Neuronal stem cell (in vitro differentiated cells): ENCODE measurements at places on chromosomes 3 and 15.

DNA sequence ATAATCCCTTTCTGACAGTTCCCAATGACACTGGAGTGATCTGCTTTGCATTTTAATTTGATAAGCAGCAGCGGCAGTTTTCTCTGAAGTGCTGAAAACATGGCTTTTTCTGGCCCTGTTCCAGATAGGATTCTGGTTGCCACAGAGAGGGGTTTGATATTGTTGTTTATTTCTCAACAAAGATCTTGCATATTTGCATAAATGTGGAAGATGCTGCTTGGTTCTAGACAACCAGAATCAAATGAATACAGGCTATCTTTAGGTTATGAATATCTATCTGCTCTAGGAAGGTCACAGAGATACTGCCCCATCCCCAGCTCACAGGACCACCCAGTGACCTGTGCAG is 137.1 kb downstream of the ZNF609 start:
- DNase-seq: no peak

DNA sequence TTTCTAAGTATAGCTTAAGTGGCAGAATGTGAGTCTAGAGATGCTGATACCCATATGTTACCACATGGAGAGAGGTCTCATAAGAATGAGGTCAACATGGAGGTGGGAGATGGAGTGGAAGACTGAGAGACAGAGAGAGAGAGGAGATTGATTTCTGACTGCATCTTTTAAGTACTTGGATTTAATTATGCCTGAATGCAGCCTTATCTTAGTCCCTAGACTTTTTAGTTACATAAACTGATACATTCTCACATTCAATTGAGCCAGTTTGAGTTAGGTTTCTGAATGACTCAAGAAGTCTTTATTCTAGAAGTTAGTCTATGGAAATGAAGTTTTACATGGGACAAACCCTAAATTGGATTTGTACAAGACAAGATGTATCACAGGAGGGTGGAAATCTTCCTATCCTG is 58.5 kb upstream of the TNFSF10 start:
- no peak for DNase-seq

DNA sequence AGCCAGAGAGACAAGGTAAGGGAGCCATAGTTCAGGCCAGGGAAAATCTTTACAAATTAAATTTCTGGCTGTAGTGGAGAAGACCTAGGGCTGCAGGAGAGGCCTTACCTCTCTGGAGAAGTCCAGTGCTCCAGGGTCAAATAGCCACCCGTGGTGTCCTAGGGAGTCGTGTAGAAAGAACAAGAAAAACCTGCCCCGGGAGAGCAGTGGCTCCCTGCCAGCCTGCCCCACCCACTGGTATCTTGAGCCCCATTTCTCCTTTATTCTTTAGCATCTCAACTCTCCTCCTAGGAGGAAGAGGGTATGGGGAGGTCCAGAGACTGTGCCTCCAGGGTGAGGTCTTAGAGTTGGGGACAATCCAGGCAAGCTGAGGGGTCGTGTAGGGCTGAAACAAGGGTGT is 32.1 kb upstream of the NTRK3 start:
- DNase-seq: no peak

- no peak for DNase-seq
Observed at GRCh38 chr3:143056372-143056771, 55.0 kb downstream of the U2SURP start.

DNA sequence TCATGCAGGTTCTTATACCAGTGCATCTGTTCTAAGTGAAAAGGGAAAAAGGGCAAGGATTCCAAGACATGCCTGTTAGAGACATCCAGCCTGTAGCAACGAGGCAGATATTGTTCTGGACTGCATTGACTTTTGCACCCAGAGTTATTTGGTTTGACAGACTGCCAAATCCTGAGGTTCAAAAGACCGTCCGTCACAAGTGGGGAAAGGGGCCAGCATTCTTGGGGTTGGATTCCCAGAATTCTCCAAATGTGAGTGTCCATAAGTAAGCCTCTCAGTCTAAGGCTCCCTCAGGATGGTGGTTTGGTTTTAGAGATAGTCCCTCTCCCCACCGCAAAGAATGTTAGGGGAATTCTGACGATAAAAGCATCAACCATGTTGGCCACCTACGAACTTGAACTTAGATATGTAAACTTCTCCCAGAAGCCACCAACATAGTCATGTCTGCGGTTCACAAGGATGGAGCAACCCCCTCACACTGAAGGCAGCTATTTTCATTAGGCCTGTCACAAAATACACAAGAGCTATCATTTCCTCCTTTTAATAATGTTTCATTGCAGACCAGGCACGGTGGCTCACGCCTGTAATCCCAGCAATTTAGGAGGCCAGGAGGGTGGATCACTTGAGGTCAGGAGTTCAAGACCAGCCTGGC is 13.6 kb upstream of the LACTB start:
- no peak for DNase-seq
